ENCODE measurements at places on chromosomes 2 and 18.

DNA sequence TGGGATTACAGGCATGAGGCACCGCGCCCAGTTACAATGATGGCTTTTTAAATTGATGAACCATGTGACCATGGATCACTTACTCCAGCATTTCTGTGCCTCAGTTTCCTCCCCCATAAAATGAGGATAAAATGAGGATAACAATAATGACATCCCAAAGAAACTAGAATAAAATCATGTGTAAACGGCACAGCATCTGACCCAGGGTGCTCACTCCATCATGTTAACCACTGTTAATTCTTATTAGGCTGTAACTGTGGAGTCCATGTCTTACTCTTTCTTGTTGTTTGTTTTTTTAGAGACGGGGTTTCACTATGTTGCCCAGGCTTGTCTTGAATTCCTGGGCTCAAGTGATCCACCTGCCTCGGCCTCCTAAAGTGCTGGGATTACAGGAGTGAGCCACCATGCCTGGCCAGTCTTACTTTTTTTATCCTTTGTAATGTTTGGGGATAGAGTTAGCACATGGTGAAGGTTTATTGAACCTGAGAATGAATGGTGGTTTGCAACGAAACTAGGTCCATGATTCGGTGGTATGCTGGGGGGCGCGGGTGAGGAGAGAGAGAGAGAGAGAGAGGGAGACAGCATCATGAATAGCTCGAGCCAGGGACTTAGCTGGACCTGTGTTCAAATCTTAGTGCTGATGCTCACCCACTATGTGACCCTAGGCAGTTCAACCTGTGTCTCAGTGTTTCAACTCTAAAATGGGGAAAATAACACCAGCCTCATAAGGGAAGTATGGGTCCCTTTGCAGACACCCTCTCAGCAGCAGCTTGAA lies 52.3 kb downstream of the MYCN start:
- no peak for DNase-seq

- DNase-seq, result no peak
These were observed 120.0 kb downstream of the SNTG2 start for GRCh38 chr2:1070601-1071000.

GRCh38 chr2:171181064-171182049 lies 20.7 kb upstream of the TLK1 start:
- no peak for DNase-seq

- DNase-seq, result no peak
These were observed 564.7 kb upstream of the PIK3C3 start for GRCh38 chr18:41390309-41390708.

GRCh38 chr2:47058003-47058931 lies 96.8 kb downstream of the STPG4 start:
- DNase-seq, result no peak

Measured in activated naive CD8-positive, alpha-beta T cell treated with anti-CD3 and anti-CD28 coated beads, Interleukin-2, amount 50 U/mL, for 16 hours (primary cell).